ENCODE measurements at places on chromosomes 13 and 19.

DNA sequence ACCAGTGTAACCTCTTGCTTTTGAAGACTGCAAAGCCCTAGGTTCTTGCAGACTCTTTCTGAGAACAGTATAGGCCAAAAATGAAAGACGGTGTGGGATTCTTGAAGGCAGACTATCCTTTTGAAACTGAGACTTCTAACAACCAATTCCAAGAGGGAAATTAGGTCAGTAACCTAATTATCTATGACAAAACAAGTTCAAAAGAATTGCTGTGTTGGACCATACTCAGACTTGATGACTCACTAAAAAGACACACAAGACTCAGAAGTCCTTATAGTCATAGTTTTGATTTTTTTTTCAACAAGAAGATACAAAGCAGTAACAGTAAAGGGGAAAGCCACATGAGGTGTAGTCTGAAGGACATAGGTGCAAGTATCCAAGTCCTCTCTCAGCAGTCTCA is 624.0 kb upstream of the GPC6 start:
- no peaks in the 10 kb centered on the region for H3K4me1 ChIP-seq
- no peaks in the 10 kb centered on the region for H3K36me3 ChIP-seq
- no peaks in the 10 kb centered on the region for H3K27me3 ChIP-seq
- H3K4me3 ChIP-seq: no peak overlapping the region
- DNase-seq: no peak

GRCh38 chr13:109795011-109795410 is 8.6 kb upstream of the IRS2 start:
- no peak for DNase-seq
- H3K36me3 ChIP-seq: peaks cover 3% of the 10 kb centered on the region
- peak overlapping the region; percentile 34 for H3K4me3 ChIP-seq
- H3K27me3 ChIP-seq: peaks cover 42% of the 10 kb centered on the region

DNA sequence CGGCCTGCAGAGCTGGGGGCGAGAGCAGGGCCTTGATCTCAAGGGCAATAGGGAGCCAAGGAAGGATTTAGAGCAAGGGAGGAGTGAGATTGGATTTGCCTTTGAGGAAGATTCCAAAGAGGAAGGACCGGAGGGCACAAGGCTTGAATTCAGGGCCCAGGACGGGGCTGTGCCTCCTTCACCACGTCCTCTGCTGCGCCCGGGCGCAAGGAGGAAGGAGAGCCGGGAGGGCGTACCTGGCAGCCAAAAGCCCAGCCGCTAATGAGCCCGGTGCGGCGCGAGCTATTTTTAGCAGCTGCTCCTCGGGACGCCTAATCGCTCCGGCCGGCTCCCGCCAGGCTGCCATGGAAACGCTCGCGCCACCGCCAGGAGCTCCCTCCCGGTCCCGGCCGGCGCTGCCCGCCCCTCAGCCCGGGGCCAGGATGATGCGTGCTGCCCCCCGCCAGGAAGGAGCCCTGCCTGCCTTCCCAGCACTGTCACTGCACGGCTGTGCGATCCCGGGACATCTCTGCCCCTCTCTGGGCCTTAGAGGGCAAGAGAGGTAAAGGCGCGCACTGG is 31.3 kb downstream of the TINCR start:
- no peak overlapping the region for H3K27ac ChIP-seq
- H3K4me3 ChIP-seq: no peak overlapping the region
- H3K4me1 ChIP-seq: no peaks in the 10 kb centered on the region
- H3K36me3 ChIP-seq: peaks cover 5% of the 10 kb centered on the region

DNA sequence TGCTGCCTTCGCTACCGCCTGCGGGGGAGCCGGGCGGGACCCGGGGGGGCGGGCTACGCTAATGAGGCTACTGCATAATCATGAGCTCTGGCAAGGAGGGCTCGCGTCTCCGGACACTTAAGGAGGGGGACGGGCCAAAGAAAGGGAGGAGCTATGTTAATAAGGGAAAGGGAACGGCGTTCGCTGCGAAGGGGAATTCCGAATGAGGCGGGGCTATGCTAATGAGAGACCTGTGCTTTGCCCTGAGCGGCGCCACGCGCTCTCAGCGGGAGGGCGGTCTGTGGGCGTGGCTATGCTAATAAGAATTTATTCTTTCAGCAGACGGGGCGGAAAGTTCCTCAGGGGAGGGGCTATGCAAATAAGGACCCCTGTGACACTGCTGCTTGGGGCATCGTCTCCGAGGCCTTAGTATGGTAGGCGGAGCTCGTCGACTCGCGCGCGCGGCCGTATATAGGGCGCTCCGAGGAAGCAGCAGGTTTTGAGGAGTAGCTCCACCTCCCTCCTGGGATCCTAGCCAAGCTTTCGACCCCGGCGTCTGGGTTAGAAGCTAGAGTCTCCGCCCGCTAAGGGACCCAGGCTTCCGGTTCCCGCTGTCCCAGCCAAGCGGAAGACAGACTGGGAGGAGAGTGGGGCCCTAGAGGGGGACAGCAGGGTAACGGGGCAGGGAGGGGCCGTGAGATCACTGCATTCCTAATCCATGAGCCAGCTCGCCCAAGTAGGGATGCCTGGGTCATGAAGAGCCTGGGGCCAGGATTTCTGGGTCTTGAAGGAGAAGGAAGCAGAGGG is at the start of gene RRAS:
RRAS (minus strand) TSS at position 31 of the 786 bp plus-strand sequence. CDS start 45 bp downstream, outside the sequence.
- H3K4me1 ChIP-seq: peaks cover 41% of the 10 kb centered on the region
- H3K27ac ChIP-seq: peak within 1 kb of the TSS; percentile 97
- H3K4me3 ChIP-seq: peak within 1 kb of the TSS; percentile 96

GRCh38 chr13:49098198-49098597 is 121.9 kb upstream of the MLNR start:
- no peak overlapping the region for H3K4me3 ChIP-seq
- no peaks in the 10 kb centered on the region for H3K36me3 ChIP-seq
- H3K27me3 ChIP-seq: no peaks in the 10 kb centered on the region

GRCh38 chr19:54526972-54527371 is 24.3 kb downstream of the LAIR2 start:
- DNase-seq: no peak
- H3K27ac ChIP-seq: no peak overlapping the region
- H3K4me1 ChIP-seq: peaks cover 34% of the 10 kb centered on the region
- H3K4me3 ChIP-seq: no peak overlapping the region
- no peaks in the 10 kb centered on the region for H3K27me3 ChIP-seq
- peaks cover 2% of the 10 kb centered on the region for H3K36me3 ChIP-seq

DNA sequence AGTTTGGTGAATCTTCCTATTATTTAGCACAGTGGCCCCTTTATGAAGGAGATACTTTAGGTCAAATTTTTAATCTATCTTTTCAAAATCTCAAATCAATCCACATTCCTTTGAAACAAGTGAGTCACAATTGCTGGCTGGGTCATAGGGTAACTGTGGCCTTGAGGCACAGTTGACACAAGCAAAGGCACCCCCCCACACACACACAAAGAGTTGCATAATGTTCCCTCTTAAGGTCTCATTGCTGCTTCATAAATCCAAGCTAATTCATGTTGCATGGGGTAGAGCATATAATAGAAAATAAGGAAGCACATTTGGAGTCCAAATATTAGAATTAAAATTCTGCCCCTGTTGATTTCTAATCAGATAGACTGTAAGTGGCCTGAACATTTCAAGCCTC is 171.5 kb downstream of the DLEU7 start:
- H3K36me3 ChIP-seq: no peaks in the 10 kb centered on the region
- H3K27ac ChIP-seq: no peak overlapping the region
- H3K4me1 ChIP-seq: no peaks in the 10 kb centered on the region
- H3K27me3 ChIP-seq: peaks cover 38% of the 10 kb centered on the region
- H3K4me3 ChIP-seq: no peak overlapping the region

DNA sequence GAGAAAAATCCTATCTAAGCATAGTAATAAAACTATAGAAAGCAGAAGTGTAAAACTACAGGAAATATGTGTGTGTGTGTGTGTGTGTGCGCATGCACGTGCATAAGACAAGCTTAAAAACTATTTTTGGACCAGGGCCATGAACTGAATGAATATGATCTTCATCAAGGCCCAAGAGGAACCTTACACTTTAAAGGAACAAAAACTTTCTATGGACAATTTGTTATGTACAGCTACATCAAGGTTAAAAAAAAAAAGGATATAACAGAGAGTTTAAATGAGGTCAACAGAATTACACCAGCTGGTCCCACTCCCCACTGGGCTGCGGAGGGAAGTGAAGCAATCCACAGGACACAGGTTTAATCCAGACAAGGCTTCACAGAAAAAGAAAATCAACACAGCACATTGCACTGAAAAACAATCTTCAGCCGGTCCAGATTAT is 151.1 kb downstream of the LHFPL6 start:
- no peak overlapping the region for H3K4me3 ChIP-seq
- peaks cover 21% of the 10 kb centered on the region for H3K27me3 ChIP-seq
- no peaks in the 10 kb centered on the region for H3K36me3 ChIP-seq
- DNase-seq: no peak
- H3K4me1 ChIP-seq: no peaks in the 10 kb centered on the region

GRCh38 chr13:36074659-36075058 is 56.5 kb downstream of the DCLK1 start:
- H3K27me3 ChIP-seq: no peaks in the 10 kb centered on the region
- no peak for DNase-seq
- H3K27ac ChIP-seq: no peak overlapping the region
- H3K4me1 ChIP-seq: no peaks in the 10 kb centered on the region

- no peaks in the 10 kb centered on the region for H3K4me1 ChIP-seq
- no peak overlapping the region for H3K4me3 ChIP-seq
- peaks cover 56% of the 10 kb centered on the region for H3K36me3 ChIP-seq
- no peaks in the 10 kb centered on the region for H3K27me3 ChIP-seq
- DNase-seq: no peak
- H3K27ac ChIP-seq: no peak overlapping the region
Measured at GRCh38 chr19:27777242-27777641, 1435.7 kb downstream of the UQCRFS1 start.

DNA sequence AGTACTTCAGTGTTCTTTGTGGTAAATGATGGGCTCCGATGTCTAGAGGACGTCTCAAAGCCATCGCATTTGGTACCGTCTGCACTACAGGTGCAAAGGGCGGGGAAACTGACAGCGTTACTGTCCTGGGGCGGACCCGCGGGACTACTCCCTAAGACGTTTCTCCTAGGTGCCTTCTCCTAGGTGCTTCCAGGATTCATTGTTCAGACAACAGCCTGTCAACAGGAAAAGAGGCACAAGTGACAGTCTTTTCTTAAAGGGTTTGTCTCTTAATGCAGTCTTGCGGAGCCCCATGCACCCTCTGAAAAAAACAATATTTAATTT is 1.4 kb downstream of the SERTM1 start:
- DNase-seq: no peak
- H3K4me1 ChIP-seq: no peaks in the 10 kb centered on the region
- no peak overlapping the region for H3K27ac ChIP-seq
- H3K4me3 ChIP-seq: no peak overlapping the region
- H3K36me3 ChIP-seq: no peaks in the 10 kb centered on the region
- H3K27me3 ChIP-seq: peaks cover 34% of the 10 kb centered on the region

- peaks cover 37% of the 10 kb centered on the region for H3K4me1 ChIP-seq
- no peaks in the 10 kb centered on the region for H3K27me3 ChIP-seq
- peak overlapping the region; percentile 99 for H3K4me3 ChIP-seq
- H3K27ac ChIP-seq: peak overlapping the region; percentile 94
- DNase-seq: no peak
Measured at GRCh38 chr13:78657699-78658629, 991 bp downstream of the OBI1 start.

- no peak for DNase-seq
- H3K36me3 ChIP-seq: no peaks in the 10 kb centered on the region
- no peaks in the 10 kb centered on the region for H3K4me1 ChIP-seq
- H3K27me3 ChIP-seq: no peaks in the 10 kb centered on the region
- no peak overlapping the region for H3K4me3 ChIP-seq
- H3K27ac ChIP-seq: no peak overlapping the region
Measured at GRCh38 chr13:71603255-71603654, 263.7 kb downstream of the DACH1 start.

- peaks cover 6% of the 10 kb centered on the region for H3K36me3 ChIP-seq
- H3K4me3 ChIP-seq: no peak overlapping the region
- H3K27me3 ChIP-seq: peaks cover 5% of the 10 kb centered on the region
- peaks cover 23% of the 10 kb centered on the region for H3K4me1 ChIP-seq
- DNase-seq: no peak
- H3K27ac ChIP-seq: no peak overlapping the region
Measured at GRCh38 chr19:17526922-17527321, 15.5 kb downstream of the PGLS start.

GRCh38 chr19:2266183-2266993 is 10.2 kb upstream of the JSRP1 start:
- no peak for DNase-seq
- H3K4me1 ChIP-seq: peaks cover 14% of the 10 kb centered on the region
- peaks cover 4% of the 10 kb centered on the region for H3K36me3 ChIP-seq
- no peak overlapping the region for H3K27ac ChIP-seq
- H3K4me3 ChIP-seq: no peak overlapping the region

- no peaks in the 10 kb centered on the region for H3K4me1 ChIP-seq
- DNase-seq: no peak
- no peaks in the 10 kb centered on the region for H3K36me3 ChIP-seq
- H3K4me3 ChIP-seq: no peak overlapping the region
Measured at GRCh38 chr19:49272204-49272603, 52.8 kb downstream of the SLC6A16 start.

DNA sequence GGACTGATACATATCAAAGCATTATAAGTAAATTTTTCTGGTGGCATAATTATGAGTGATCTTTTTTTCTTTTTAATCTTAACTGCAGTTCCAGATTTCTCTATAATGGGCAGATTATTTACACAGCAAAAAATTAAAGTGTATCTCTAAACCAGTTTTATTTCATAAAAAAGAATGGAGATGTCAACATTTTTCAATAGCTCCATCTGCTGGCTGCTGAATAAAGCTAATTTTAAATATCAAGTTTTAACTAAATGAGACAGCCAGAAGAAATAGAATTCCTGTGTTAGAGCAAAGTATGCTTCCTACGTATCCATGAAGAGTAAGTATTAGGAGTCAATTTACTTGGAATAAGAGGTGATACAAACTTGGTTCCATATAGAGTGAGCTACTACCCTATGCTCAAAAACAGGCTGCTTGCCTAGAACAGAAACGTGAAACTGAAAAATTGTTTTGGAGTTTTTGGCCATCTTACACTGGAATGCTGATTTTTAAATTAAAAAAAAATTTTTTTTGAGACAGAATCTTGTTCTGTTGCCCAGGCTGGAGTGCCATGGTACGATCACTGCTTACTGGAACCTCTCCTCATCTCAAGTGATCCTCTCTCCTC is 5.0 kb upstream of the PDS5B start:
- no peaks in the 10 kb centered on the region for H3K36me3 ChIP-seq
- H3K27ac ChIP-seq: no peak overlapping the region
- H3K27me3 ChIP-seq: peaks cover 11% of the 10 kb centered on the region
- H3K4me1 ChIP-seq: peaks cover 7% of the 10 kb centered on the region
- DNase-seq: no peak

- no peak overlapping the region for H3K27ac ChIP-seq
- no peak for DNase-seq
- no peak overlapping the region for H3K4me3 ChIP-seq
- peaks cover 11% of the 10 kb centered on the region for H3K36me3 ChIP-seq
- H3K4me1 ChIP-seq: peaks cover 7% of the 10 kb centered on the region
Measured at GRCh38 chr13:60417734-60418133, 20.7 kb downstream of the TDRD3 start.

GRCh38 chr19:36847968-36848367 is 2.7 kb upstream of the ZNF345 start:
- H3K27me3 ChIP-seq: no peaks in the 10 kb centered on the region
- H3K4me1 ChIP-seq: peaks cover 3% of the 10 kb centered on the region
- H3K36me3 ChIP-seq: peaks cover 43% of the 10 kb centered on the region
- no peak overlapping the region for H3K27ac ChIP-seq
- no peak for DNase-seq

GRCh38 chr13:27427641-27428040 is 3.2 kb downstream of the GTF3A start:
- H3K4me1 ChIP-seq: peaks cover 57% of the 10 kb centered on the region
- no peak for DNase-seq
- H3K4me3 ChIP-seq: peak overlapping the region; percentile 90
- H3K27ac ChIP-seq: peak overlapping the region; percentile 97

Data from T-helper 2 cell treated with Interferon-gamma antibody and Interleukin-4, amounts not matched to agents 5 μg/mL and 100 μg/mL, for 36 hours (primary cell).